ENCODE measurements at places on chromosomes 4 and X. TPM values are rescaled to one million over a fixed set of nuclear protein-coding genes. Genes with fewer than 3 reads are reported as not detected.

Gene STARD8
- total RNA-seq: 35.2 TPM

DNA sequence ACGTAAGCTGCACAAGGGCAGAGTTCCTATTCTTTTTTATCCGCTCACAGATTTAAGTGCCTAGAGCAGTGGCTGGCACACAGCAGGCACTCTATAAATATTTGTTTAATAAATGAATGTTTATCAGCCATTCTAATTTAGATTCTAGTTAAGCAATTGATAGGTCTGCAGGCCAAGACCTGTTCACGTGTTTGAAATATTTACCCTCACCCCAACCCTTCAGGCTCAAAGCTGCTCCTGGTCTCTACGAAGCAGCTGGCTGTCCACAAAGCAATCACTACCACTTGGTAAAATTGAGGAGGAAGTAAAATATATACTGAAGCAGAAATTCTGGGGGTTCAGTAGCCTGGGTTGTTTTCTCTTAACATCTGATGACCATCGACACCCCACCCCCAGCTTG, 158.1 kb downstream of the MGST2 start:
- no peak overlapping the region for H3K27ac ChIP-seq
- H3K4me1 ChIP-seq: no peaks in the 10 kb centered on the region
- H3K27me3 ChIP-seq: no peaks in the 10 kb centered on the region
- H3K36me3 ChIP-seq: no peaks in the 10 kb centered on the region
- DNase-seq: no peak
- no peak overlapping the region for H3K4me3 ChIP-seq

- H3K4me1 ChIP-seq: no peaks in the 10 kb centered on the region
- H3K4me3 ChIP-seq: no peak overlapping the region
- DNase-seq: no peak
Observed at GRCh38 chr4:55980725-55981124, 32.0 kb downstream of the CEP135 start.

DNA sequence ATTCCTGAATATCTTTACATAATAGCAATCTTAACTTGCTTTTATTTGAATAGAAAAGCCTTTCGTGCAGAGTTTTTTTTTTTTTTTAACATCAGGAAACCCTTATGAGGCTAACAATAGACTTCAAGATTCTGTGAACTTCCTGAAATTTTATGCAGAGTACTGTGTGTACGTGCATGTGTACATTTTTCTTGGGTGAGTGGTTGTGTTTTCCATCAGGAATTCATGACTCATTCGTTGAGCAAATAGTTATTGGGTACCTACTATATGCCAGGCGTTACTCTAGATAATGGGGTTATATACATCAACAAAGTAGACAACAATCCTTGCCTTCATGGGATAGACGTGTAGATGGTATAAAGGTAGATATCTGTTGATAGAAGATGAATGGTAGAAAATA, 59.1 kb downstream of the MRPL1 start:
- no peak overlapping the region for H3K4me3 ChIP-seq
- no peak overlapping the region for H3K27ac ChIP-seq
- H3K27me3 ChIP-seq: no peaks in the 10 kb centered on the region
- peaks cover 35% of the 10 kb centered on the region for H3K36me3 ChIP-seq
- DNase-seq: no peak

GRCh38 chrX:33808636-33809035, 323.5 kb downstream of the FAM47A start:
- no peaks in the 10 kb centered on the region for H3K4me1 ChIP-seq
- DNase-seq: no peak
- no peak overlapping the region for H3K27ac ChIP-seq
- no peak overlapping the region for H3K4me3 ChIP-seq
- H3K27me3 ChIP-seq: no peaks in the 10 kb centered on the region

Data from spleen (tissue), 13 donors.